ENCODE measurements at places on chromosomes 13 and 19. TPM values are rescaled to one million over a fixed set of nuclear protein-coding genes. Genes with fewer than 3 reads are reported as not detected.
A peak's percentile ranks its signal among the peaks of the same experiment; 100 is the strongest.

DNA sequence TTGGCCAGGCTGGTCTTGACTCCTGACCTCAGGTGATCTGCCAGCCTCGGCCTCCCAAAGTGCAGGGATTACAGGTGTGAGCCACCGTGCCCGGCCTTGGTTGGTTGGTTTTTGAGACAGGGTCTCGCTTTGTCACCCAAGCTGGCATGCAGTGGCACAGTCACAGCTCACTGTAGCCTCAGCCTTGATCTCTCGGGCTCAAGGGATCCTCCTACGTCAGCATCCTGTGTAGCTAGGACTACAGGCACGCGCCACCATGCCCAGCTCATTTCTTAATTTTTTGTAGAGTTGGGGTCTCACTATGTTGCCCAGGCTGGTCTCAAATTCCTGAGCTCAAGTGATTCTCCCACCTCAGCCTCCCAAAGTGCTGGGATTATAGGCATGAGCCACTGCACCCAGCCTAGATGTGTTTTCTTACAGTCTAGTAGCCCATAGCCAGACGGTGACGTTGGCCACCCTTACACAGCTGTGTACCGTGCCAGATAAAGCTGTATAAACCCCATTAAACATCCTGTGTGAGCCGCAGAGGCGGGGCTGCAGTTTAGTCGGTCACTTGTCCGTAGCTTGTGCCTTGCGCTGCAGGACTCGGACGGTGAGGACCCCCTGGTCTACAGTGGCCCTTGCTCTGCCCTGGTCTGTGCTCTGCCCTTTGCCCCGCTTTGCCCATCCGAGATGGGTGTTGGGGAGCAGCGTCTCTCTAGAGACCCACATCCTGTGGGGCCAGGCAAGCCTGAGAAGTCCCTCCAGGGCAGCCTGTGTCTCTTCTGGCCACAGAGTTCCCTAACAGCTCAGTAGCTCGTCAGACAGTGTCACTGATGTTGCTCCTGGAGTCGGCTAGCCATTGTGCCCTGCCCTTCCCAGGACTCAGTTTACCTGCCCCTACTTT, 9.8 kb downstream of the IRF3 start:
- no peak for DNase-seq

- no peak for DNase-seq
Observed at GRCh38 chr19:30692181-30692811, 320.1 kb downstream of the ZNF536 start.

- DNase-seq: no peak
Observed at GRCh38 chr19:49890349-49891311, 6.1 kb downstream of the IL4I1 start.

Gene JAK3
- 5.5 TPM for total RNA-seq

- no peak for DNase-seq
Observed at GRCh38 chr19:7874897-7875273, 695 bp upstream of the PRR36 start.

GRCh38 chr19:14758816-14759215, 19.5 kb downstream of the ADGRE2 start:
- DNase-seq: no peak

Gene DACT3
- 9.0 TPM for total RNA-seq

DNA sequence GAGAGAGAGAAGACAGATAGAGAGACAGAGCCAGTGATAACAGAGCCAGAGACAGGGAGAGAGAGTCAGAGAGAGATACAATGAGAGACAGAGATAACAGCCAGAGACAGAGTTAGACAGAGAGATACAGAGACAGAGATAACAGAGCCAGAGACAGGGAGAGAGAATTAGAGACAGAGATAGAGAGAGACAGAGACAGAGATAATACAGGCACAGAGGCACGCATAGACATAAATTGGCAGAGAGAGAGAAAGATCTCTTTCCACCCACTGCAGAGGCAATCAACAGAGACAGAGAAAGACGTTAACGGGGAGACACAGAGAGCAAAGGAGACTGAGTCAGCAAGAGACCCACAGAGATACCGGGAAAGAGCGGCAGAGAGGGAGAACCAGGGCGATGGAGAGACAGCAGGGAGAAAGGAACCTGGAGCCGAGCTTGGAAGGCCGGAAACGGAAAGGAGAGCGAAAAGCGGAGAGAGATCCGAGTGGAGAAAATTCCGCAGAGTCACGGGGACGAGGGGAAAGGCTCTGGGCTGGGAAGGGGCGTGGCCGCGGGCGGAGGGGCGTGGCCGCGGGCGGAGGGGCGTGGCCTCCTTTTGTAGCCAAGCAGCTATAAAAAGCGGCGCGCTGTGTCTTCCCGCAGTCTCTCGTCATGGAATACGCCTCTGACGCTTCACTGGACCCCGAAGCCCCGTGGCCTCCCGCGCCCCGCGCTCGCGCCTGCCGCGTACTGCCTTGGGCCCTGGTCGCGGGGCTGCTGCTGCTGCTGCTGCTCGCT, at the start of gene TNFSF9:
TSS of gene TNFSF9 (plus strand) at position 641 of the 777 bp plus-strand sequence. CDS start at position 652, 11 bp downstream.
- DNase-seq: peak; percentile 84

GRCh38 chr19:48484931-48485612, 15.9 kb downstream of the CYTH2 start:
- DNase-seq: no peak

GRCh38 chr19:56252699-56253422, 19.7 kb upstream of the EDDM13 start:
- DNase-seq: peak; percentile 25

- no peak for DNase-seq
Observed at GRCh38 chr13:20291675-20292074, 59.6 kb upstream of the GJB6 start.

- no peak for DNase-seq
Observed at GRCh38 chr13:50189450-50189849, 174.2 kb downstream of the KCNRG start.

DNA sequence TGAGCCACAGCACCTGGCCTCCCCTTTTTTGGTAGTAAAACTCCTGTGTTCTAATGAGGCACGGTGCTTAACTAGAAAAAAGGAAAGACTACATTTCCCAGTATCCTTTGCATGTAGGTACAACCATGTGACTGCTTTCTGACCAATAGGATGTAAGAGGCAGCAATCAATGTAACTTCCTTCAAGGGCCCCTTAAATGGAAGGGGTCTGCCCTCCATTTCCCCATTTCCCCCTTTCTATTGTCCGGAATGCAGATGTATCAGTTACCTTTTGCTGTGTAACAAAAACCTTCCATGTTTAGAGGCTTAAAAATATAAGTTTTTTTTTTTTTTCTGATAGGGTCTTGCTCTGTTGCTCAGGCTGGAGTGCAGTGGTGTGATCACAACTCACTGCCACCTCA, 2.2 kb downstream of the GPR32 start:
- DNase-seq: no peak

DNA sequence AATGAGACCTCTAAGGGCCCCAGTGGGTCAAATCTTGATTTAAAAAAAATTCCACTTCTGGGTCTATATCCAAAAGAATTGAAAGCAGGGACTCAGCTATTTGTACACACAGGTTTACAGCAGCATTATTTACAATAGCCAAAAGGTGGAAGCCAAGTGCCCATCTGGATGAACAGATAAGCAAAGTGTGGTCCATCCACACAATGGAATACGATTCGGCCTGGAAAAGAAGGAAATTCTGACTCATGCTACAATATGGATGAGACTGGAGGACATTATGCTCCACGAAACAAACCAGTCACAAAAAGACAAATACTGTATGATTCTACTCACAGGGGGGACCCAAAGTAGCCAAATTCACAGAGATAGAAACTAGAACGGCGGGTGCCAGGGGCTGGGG, 76.7 kb downstream of the CACNA1A start:
- no peak for DNase-seq

Data from tibial nerve (tissue), 4 donors.